ENCODE measurements at places on chromosomes 5 and 9. TPM values are rescaled to one million over a fixed set of nuclear protein-coding genes. Genes with fewer than 3 reads are reported as not detected.

Gene C5orf22
- 19.4 TPM for total RNA-seq

Gene TAS2R1
- not detected for total RNA-seq

Gene OR1B1
- not detected for total RNA-seq

Gene AJM1
- 8.6 TPM for total RNA-seq

Gene C8G
- 1.3 TPM for total RNA-seq

Gene FSD1L
- total RNA-seq = 4.5 TPM

GRCh38 chr9:130036099-130036498 is 6.9 kb downstream of the FNBP1 start:
- DNase-seq = no peak

DNA sequence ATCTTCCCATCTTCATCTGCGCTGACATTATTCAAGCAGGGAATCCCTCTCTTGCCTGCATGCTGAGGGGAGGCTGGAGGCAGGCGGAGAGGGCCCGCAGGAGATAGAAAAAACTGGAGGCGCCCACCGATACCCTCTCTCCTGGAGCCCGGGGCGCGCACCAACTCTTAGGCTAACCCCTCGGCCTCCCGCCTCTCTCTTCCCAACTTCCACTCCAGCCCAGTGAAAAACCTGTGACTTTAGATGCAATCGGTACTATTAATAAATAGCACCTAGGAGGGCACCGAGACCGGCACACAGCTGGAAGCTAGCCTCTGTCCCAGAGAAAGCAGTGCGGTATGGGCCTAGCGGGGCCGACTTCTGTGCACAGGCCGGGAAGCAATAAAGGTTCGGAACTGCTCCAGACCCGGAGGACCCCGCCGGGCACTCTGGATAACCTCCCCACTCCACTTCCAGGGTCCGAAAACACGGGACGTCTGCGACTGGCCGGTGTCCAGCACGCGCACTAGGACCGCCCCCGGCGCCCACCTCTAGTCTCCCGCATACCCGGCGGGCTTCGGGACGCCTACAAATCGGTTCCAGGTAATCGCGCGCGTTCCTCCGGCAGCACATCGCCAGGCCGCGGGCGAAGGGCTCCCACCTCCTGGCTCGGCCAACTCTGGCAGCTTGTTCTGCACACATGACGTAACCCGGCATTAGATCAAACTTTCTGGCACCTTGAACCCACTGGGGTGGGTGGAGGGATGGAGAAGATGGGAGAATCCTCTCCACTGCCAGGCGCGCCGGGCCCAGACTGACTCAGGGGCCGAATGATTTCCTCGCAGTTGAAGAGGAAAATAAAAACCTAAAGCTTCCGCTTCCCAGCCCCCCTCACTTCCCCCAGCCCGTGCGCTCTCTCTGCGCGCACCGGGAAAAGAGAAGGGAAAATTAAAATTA is 1.4 kb downstream of the EFNA5 start:
- DNase-seq = no peak

GRCh38 chr5:146018514-146019375 is 82.4 kb downstream of the SH3RF2 start:
- no peak for DNase-seq

DNA sequence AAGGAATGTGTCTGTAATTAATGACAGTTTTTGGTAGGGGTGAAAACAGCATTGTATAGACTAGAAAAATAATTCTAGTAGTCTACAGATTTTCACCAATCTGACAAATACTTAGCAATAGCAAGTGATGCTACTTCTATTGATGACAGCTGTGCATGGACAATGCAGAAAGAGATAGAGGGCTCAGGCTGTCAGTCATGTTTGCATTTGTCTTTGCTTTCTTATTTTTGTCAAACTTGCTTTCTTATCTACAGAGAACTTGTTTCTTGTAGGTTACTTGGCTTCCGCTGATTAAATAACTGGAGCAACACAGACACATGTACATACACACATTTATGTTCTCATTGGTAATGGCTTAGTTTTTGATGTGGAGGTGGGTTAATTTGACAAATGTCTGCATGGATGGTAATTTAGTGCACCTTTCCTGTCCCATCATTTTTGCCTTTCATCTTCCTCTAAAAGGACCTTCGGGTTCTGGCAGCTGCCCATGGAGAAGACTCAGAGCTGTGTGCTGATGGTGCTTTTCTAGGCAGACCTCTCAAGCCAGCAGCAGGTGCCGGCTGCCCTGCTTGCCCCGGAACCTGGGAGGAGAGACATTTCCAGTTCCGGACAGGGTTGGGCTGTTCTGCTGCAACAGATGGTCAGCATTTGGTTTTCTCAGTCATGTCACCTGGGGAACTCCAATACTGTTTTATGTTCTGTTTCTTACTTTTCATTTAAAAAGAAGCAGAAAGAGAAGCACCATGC is 28.8 kb downstream of the CAMK4 start:
- DNase-seq = no peak

GRCh38 chr9:127422787-127423186 is 1.4 kb upstream of the ZNF79 start:
- DNase-seq = no peak

DNA sequence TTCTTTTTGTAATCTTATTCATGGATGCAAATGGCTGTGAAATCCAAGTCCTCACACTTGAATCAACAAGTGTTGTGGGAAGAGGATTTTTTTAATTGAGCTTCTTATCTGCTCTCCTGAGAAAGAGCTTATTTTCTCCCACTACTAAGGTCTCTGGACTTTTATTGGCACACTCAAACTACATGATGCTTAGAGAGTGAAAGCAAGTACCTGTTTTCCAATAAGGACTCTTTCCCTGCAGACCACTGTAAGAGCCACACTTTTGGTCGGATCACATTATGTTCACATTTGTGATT is 546.4 kb upstream of the ARRDC3 start:
- DNase-seq = no peak

DNA sequence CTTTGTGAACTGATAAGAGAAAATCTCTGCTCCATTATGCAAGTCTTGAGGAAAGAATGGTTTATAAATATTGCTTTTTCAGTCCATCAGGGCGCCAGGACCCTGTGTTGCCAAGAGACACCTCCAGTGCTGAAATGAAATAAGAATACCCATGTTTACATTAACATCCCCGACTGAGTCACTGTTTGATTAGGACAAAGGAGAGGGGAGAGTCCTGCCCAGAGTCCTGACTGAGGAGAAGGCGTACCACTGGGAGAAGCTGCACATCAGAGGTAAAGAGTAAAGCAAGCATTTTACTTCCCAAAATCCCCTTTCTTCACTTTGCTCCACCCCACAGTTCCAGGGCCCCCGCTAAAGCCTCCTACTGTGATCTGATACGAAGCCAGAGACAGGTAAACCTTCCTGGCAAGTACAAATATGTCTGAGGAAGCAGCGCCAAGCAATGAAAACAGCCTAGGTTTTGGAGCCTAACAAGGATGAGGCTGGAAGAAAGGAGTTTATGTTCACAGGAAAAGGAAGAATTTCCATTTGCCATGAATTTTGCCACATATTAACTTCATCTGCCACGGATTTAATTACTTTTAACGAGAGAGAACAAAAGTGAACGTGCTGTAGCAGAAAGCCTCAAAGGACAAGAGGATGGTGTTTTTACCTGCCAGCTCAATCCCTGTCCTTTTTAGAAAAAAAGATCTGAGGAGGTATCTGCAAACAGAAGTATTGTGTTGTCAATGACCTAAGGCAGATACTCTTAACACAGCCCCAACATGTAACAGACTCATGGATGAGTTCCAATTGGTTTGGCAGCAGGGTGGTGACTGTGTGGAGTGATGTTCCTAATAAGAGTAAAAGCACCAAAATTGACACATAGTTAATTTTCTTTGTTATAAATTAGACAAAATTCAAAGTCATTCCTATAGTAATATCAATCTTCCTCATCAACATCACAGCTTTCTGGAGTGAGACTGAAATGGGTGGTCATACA is 209.4 kb upstream of the TLE4 start:
- peak; percentile 31 for DNase-seq

- DNase-seq = no peak
Measured at GRCh38 chr5:103490030-103490739, 72.4 kb downstream of the NUDT12 start.

DNA sequence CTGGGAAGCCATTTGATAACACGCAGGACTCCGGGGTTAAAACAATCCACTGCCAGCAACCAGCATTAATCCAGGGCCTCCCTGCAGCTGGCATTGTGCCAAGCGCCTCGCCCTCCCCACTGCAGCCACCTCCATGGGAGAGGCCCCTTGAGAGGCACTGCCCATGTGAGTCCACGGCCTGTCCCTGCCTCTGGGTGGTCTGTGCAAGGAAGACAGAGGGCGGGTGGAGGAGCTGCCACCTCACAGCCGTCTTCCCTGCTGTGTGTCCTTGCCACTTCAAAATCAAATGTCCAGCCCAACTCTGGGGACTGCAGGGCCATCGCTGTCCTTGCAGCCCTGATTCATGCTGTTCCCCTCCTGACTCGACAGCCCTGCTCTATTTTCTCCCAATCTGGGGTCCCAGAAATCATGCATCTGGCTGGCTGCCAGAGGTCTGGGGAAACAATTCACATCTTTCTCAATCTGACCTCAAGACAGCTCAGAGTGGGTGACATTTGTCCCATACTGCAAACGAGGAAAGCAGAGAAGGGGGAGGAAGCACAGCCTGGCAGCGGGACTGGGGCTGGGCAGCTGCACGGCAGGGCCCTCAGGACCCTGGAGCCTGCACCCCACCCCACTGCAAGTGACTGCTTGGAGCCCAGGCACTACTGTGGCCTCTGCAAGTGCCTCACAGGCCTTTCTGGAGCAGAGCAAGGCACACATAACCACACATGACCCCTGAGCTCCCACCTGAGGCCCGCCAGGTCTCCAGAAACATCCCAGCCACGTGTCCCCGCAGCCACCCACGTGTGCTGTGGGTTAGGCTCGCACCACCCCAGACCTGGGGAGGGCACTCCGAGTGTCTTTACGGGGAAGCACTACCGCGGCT is 15.7 kb downstream of the BRD3OS start:
- DNase-seq = peak; percentile 41

DNA sequence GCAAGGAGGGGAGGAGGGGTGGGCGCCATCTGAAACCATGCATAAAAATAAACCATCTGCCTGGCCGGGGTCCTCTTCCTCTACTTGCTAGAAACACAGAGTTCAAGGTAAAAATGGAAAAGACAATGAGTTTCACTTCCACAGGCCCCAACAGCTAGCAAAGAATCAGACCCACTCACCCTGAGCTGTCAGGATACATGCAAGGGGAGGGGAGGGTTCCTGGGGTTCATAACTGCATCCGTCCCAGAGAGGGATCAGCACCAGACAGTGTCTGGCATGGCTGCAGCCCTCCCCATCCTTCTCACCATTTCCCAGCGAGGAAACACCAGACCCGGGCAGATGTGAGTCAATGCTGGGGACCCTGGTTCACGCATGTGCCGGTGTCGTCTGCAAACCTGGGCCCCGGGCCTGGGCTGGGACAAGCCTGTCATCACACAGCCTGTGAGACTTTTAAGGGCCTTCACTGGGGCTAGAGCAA is 55.4 kb downstream of the SEMA4D start:
- DNase-seq = peak; percentile 73

GRCh38 chr9:10701906-10702305 is 89.1 kb upstream of the PTPRD start:
- DNase-seq = no peak

GRCh38 chr5:120326651-120327050 is 137.4 kb upstream of the PRR16 start:
- no peak for DNase-seq

DNA sequence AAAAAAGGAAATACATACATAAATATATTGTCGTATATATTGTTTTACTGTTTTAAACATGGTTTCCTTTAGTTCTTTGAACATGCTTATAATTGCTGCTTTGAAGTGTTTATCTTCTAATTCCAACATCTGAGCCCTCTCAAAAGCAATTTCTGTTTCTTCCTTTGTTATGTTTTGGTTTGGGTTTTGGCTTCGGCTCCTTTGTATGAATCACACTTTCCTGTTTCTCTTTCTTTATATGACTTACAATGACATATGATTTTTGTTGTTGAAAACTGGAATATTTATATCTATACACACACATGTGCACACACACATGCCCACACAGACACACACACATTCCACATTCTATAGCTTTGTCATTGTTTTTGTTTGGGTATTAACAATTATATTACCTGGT is 1206.7 kb downstream of the CDH12 start:
- DNase-seq = no peak

DNA sequence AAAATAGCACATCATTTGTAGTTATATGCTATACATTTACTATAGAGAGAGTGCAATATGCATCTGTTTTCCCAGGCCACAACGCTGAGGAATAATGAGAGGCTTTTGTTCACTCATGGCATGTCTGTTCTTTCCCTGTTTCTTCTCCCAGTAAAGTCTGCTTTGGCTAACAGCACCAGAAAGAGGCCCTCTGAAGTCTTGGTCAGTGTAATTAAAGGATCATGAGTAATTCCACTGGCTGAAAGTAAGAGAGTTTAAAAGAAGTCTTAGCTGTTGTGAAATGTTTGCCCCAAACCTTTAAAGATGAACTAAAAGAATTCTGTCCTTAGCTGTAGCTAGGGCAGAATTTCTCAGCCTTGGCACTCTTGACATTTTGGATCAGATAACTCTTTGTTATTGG is 228.8 kb downstream of the TLE4 start:
- DNase-seq = no peak

DNA sequence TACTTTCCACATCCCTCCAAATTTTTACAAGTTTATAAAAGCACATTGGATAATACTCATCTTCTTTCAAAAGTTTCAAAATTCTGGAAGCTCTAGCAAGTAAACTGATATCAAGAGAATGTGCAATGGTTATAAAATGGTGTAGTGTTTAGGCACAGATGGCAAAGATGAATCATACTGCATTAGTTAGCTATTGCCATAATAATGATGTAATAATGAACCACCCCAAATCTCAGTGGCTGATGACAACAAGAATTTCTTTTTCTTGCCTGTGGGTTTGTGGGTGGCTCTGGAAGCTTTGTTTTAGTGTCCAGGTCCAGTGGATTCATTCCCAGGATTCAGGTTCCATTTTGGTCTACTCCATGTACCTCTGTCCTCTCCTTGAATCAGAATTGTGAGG is 319.0 kb downstream of the BRINP1 start:
- DNase-seq = no peak

GRCh38 chr5:128636361-128636760 is 98.3 kb upstream of the FBN2 start:
- no peak for DNase-seq

- no peak for DNase-seq
Measured at GRCh38 chr9:29044959-29045358, 1471.7 kb upstream of the C9orf72 start.

- no peak for DNase-seq
Measured at GRCh38 chr5:157680239-157680638, 8.9 kb downstream of the C5orf52 start.

DNA sequence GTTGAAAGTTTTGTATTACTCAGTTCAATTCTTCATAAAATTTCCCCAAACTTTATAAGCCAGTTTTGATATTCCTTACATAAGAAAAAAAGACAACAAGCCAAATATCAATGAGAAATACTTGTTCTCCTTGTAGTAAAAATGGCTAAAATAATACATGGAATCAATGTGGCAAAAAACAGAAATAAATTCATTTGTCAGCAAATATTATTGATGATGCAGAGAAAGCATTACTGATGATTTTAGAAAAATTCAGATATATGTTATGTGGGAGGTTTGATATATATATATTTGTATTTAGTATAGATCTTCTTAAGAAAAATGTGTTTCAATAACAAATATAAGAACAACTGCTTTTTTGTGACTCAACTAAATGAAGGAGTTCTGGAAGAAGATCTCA is 127.0 kb upstream of the PUM3 start:
- DNase-seq = no peak

Data from Right ventricle myocardium inferior (tissue), 1 donor.